Natural killer cell (primary cell): ENCODE measurements at places on chromosomes 3 and 15.

DNA sequence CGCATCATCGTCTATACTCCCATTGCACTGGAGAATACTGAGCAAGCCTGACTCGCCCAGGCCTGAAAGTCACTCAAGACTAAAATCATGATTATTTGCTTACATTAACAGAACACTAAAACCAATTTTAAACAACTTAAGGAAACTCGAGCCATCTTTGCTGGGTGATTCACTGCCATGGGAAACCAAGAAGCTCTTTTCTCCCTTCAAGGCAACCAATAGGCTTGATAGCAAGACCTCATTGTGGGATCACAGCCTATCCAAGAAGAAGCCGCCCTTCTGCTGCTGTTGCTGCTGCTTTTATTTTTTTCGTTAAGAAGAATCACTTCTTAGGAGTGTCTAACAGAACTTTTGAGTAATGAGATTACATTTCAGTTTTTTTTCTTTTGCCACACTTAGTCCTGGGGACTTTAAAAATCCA lies 479.4 kb downstream of the FOXP1 start:
- no peak for DNase-seq

DNA sequence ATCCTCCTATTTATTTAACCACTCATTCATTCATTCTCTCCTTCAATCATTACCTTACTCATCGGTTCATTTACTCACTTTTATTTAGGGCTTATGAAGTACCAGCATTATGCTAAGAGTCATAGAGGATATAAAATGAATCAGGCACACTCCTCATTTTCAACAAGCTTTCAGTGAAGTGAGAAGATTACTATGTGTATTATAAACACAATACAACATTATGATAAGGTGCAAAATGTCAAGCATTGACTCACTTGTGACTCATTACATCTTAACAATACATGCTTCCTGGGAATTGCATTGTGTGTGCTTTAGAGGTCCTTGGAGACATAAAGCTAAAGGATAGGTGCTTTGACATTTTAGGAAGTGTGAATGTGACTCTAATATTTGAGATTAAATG lies 60.4 kb downstream of the PLAAT1 start:
- no peak for DNase-seq

GRCh38 chr15:23647421-23648370 lies at the start of gene MAGEL2:
TSS of gene MAGEL2 (minus strand) at chr15:23647867. CDS start at chr15:23647742, 125 bp downstream.
- no peak for DNase-seq

- no peak for DNase-seq
Measured at GRCh38 chr15:48563934-48564333, 81.6 kb downstream of the FBN1 start.

DNA sequence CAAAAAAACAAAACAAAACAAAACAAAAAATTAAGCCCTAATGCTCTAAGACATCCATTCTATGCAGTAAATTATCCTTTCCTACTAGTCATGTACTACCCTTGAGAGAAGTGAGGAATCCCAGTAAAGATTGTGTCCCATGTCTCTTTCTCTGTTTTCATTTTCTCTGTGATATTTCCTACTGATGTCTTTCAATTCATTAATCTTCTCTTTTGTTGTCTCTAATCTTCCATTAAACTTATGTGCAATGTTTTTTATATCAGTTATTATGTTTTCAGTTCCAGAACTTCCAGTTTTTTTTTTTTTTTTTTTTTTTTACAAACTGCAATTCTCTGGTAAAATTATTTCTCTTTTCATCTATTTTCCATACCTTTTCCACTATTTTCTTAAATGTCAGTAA lies 44.1 kb upstream of the SLC12A8 start:
- no peak for DNase-seq

GRCh38 chr3:72985576-72985975 lies 11.0 kb upstream of the PPP4R2 start:
- no peak for DNase-seq
